Posterior vena cava (tissue), 2 donors: ENCODE measurements at places on chromosomes 16 and 17.

DNA sequence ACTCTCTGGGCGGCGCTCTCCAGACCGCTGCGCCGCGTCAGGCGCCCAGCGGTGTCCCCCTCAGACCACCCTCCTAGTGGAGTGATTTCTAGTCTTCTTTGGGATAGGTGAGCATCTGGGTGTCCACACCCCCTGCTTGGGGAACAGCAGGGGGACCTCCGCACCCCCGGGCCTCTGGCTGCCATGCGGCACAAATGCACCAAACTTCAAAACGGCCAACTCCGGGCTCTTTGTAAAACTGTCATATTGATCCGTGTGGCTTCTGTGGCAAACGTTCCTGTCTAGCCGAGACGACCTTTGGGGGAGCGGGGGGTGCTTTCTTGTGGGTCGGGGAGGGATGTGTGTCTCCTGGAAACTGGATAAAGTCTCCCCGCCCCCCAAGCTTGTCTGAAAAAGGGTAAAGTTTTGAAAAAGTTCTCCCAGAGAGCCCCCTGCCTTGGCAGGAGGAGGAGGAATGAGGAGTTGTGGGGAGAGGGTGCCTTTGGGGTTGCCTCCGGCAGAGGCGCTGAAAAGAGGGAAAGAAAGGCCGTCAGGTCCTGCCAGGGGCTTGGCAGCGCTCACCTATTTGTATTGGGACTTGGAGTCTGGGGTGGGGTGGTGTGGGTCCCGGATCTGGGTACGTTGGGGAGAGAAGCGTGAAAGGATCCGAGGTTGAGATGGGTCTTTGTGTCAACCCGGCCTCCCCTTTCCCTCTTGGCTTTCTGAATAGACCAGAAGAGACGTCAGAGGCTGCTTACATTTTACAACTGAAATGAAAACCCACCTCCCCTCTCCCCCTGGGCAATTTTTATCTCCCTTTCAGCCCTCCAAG, 2.2 kb upstream of the CHD3 start:
- DNase-seq: peak; percentile 80

- no peak for DNase-seq
These were observed 69.6 kb downstream of the LMF1 start for GRCh38 chr16:901149-901548.

DNA sequence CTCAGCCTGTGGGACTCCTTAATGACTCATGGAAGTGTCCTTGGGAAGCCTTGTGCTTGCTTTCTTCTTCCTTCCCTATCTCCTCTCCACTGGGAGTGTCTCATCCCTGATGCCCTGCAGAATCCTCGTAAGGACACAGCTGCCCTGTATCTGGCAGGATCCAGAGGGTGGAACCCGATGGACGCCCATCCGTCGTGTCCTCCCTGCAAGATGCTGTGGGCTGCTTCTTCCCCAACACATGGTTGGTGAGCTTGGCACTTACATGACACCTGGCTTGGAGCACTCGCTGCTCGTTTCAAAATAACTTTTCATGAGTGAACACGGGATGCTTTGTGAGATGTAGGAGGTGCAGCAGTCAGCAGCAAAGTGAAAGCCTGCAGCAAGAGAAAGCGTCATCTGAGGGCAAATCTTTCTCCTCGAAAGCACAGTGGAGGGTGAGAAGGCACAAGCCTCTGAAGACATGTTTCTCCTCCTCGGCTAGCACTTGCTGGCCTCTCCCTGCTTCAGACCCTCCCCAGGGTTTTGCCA, 3.3 kb downstream of the CCL15 start:
- DNase-seq: no peak

- no peak for DNase-seq
These were observed 36.6 kb upstream of the EMP2 start for GRCh38 chr16:10616756-10617640.

DNA sequence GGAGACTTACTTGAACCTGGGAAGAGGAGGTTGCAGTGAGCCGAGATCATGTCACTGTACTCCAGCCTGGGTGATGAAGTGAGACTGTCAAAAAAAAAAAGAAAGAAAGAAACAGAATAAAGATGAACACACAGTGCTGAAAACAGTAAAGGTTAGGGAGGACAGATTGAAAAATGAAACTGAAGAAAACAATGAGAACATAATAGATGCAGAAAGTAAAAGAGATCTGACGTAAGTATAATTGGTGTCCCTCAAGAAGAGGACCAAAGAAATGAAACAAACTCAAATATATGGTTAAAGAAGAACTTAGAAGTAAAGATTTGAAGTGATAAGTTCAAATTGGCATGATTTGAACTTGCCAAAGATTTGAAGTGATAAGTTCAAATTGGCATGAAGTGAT, 7.1 kb downstream of the DCAF7 start:
- DNase-seq: no peak

DNA sequence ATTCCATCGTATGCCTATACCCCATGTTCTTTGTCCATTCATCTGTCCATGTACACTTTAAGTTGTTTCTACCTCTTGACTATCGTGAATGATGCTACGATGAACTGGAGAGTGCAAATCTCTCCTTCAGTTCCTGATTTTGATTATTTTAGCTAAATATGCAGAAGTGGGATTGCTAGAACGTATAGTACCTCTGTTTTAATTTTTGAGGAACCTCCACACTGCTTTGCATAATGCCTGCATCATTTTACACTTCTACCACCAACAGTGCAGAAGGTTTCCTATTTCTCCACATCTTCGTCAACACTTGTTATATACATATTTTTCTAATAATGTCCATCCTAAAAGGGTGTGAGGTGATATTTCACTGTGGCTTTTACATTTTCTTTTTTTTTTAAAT, 43.9 kb downstream of the SDR42E1 start:
- DNase-seq: no peak

DNA sequence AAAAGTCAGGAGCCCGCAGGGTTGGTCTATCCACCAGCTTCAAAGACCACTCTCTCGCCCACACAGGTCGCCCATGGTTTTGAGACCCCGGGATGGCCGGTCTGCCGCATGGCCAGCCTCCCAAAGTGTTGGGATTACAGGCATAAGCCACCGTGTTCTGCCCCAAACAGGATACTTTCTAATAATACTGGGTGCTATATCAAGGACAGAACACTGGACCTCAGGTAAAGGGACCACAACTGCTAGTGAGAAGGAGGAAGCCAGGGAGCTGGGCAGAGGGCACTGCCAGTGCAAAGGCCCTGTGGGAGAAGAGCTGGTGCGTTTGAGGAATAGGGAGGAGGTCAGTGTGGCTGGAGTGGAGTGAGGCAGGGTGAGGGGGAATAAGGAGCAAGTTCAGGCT, 34.1 kb downstream of the IL21R start:
- peak; percentile 19 for DNase-seq

- DNase-seq: no peak
These were observed 1.6 kb downstream of the CISD3 start for GRCh38 chr17:38731526-38732294.

DNA sequence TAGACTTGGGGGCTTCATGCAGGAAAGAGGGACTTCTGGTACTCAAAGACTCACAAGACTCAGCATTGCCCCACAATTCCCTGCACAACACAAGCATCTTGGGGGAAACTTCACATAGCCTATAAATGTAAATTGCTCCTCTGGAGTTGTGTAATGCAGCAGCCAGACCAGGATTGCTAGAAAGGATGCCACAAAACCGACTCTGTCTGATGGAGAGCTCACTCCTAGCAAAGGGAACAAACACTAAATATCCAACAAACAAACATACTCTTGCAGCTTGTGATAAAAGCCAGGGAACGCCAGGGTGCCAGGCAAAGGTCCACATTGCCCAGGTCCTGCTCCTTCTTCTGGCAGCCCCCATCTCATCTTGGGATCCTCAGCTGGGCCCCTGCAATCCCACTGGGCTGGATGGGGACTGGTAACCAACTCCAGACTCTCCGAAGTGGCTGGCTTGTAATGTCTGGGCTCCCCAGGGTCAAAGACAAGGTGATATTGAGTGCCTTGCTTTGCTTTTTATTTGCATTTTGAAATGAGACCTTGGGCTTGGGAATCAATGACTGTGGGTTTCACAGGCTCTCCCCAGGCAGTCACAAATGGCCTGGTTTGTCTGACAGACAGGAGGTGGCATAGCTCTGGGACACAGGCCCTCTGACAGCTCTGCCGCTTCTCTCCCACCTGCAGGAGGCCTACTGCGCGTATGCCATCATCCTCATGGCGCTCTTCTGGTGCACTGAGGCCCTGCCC, 15.3 kb downstream of the SLC13A2 start:
- DNase-seq: no peak

GRCh38 chr16:8949536-8950418, 13.9 kb downstream of the USP7 start:
- no peak for DNase-seq

- no peak for DNase-seq
These were observed 47.0 kb upstream of the CACNG5 start for GRCh38 chr17:66787914-66788313.

- peak; percentile 94 for DNase-seq
These were observed 17.3 kb downstream of the SOCS3 start for GRCh38 chr17:78342449-78343186.

- peak; percentile 91 for DNase-seq
These were observed 14.8 kb upstream of the PVALEF start for GRCh38 chr17:81150377-81151077.

DNA sequence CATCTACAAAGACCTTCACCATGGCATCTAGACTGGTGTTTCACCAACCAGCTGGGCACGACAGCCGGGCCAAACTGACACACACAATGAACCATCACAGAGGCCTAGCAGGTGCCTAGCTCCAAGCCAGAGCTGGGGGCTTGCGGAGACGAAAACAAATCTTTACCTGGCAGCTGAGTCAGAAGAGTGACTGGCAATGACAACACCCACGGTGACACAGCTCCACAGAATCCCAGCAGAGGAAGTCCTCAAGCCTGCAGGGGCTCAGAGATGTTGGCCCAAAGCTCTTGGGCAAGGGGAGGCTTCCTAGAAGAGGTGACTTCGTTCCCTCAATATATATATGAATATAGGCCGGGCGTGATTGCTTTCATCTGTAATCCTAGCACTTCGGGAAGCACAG, 5.1 kb downstream of the MMP25 start:
- DNase-seq: no peak

GRCh38 chr17:40582328-40582901, 17.1 kb upstream of the CCR7 start:
- DNase-seq: no peak

GRCh38 chr17:44247440-44247841, 20.5 kb downstream of the SLC4A1 start:
- no peak for DNase-seq

- DNase-seq: no peak
These were observed 45.0 kb upstream of the NACA2 start for GRCh38 chr17:61635913-61636432.

GRCh38 chr17:76082326-76083251, 3.6 kb downstream of the ZACN start:
- peak; percentile 78 for DNase-seq
